ENCODE measurements at places on chromosomes 16 and 17. TPM values are rescaled to one million over a fixed set of nuclear protein-coding genes. Genes with fewer than 3 reads are reported as not detected.

Gene PLA2G10
- total RNA-seq: not detected

Gene KRT24
- not detected for total RNA-seq

Gene ESRP2
- total RNA-seq: not detected

Gene ACSM2B
- total RNA-seq: 0.52 TPM

Gene RND2
- total RNA-seq: under 0.01 TPM

Gene CDH8
- 1.0 TPM for total RNA-seq

Gene CCDC92B
- total RNA-seq: not detected

Gene JPH3
- total RNA-seq: not detected

Gene GAS2L2
- not detected for total RNA-seq

Gene ELAC2
- 37.1 TPM for total RNA-seq

Gene OR4D1
- total RNA-seq: not detected
